ENCODE measurements at places on chromosomes 5 and 9.

- peak; percentile 91 for DNase-seq
Measured at GRCh38 chr5:92907938-92908606, 672.9 kb downstream of the NR2F1-AS1 start.

- DNase-seq: no peak
Measured at GRCh38 chr5:14577971-14578370, 3.6 kb upstream of the OTULINL start.

GRCh38 chr5:14946815-14947620, 75.4 kb upstream of the ANKH start:
- DNase-seq: peak; percentile 42

DNA sequence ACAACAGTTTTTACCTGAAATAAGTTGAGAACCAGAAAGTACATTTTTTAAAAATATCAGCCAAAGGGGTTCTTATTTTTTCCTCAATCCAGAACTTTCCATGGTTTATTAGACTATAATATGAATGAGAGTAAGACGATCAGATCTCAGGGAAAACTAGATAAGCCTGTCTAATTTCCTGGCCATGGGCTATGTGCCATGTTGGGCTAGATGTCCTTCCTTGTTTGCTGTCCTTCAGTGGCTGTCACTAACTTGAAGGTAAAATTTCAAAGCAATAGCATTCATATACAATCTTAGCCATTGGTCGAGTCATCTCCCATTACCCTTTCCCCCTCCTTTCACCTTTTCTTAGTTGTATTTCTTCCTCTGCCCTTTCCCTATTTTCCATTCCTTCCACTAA, 179.5 kb upstream of the PPP1R2B start:
- DNase-seq: no peak
